NCI-H345 (cell line): ENCODE measurements at places on chromosomes 1 and 21.

- peak; percentile 84 for DNase-seq
These were observed 80.6 kb upstream of the RAVER2 start for GRCh38 chr1:64664299-64664698.

DNA sequence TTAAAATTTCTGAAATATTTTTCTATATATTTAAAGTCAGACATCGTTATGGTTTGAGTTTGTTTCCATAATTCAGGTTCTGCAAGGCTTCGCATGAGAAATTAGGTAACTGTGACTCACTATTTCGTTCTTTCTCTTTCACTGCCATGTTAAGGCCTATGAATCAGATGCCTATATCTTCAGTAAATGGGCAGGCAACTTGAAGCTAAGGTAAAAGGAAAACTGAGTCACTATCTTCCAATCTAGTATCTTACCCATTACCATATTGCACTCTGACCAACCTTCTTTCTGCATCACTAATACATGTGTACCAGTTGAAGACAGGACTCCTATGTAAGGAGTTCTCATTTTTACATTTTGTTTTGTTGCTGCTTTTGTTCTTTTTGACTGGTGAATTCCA lies 37.8 kb downstream of the PYHIN1 start:
- no peak for DNase-seq

DNA sequence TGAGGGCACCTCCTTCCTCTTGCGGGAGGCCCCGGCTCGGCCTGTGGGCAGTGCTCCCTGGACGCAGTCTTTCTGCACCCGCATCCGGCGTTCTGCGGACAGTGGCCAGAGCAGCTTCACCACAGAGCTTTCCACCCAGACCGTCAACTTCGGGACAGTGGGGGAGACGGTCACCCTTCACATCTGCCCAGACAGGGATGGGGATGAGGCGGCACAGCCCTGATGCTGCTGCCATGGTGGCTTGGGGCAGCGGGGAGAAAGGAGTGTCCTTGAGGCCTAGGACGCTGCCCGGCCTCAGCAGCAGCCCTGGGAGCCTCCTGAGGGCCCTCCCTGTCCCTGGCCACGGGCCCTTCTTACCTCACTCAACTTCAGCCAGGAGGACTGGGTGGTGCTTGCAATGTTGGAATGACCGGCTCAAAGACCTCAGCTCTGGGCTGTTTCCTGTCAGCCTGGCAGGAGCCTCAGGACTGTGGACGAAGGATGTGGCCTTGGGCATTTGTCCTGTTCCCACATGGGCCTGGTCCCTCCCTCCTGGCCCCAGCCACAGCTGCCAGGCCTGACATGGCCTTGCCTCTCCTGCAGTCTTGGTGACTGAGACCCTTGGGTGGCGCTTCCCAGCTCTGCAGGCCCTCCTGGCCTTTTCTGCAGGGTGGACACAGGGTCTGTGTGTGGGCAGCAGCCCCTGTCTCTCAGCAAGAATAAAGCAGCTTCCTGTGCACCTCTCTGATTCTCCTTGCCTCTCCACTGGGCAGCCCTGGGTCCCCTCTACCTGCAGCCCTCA lies 45.9 kb downstream of the TRIM11 start:
- no peak for DNase-seq

DNA sequence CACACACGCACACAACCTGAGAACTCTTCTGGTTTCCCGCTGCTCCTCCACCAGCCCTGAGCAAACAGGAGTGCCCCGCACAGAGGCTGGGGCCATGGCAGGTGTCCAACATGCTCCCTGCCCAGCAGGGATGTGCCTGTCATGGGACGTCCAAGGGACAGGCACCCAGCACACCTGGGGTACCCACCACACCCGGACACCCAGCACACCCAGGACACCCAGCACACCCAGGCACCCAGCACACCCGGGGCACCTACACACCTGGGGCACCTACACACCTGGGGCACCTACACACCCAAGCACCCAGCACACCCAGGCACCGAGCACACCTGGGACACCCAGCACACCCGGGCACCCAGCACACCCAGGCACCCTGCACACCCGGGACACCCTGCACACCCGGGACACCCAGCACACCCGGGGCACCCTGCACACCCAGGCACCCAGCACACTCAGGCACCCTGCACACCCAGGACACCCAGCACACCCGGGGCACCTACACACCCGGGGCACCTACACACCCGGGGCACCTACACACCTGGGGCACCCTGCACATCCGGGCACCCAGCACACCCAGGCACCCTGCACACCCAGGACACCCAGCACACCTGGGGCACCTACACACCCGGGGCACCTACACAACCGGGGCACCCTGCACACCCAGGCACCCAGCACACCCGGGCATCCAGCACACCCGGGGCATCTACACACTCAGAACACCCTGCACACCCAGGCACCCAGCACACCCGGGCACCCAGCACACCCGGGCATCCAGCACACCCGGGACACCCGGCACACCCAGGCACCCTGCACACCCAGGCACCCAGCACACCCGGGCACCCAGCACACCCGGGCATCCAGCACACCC lies 37.9 kb downstream of the UBE2G2 start:
- DNase-seq: no peak

GRCh38 chr21:33968080-33968994 lies 52.7 kb upstream of the ATP5PO start:
- DNase-seq: no peak

DNA sequence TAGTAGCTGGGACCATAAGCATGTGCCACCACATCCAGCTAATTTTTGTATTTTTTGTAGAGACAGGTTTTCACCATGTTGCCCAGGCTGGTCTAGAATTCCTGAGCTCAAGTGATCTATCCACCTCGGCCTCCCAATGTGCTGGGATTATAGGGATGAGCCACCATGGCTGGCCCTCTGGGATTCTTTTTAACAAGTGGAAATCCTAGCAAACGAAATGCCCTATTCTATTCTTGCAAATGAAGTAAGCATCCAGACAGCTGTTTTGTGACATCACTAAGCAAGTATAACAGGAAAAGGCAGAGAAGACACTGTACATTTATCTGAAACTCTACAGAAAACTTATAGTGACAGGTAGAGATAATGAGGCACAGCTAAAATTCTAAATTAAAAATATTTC lies 86.4 kb downstream of the DDAH1 start:
- no peak for DNase-seq

DNA sequence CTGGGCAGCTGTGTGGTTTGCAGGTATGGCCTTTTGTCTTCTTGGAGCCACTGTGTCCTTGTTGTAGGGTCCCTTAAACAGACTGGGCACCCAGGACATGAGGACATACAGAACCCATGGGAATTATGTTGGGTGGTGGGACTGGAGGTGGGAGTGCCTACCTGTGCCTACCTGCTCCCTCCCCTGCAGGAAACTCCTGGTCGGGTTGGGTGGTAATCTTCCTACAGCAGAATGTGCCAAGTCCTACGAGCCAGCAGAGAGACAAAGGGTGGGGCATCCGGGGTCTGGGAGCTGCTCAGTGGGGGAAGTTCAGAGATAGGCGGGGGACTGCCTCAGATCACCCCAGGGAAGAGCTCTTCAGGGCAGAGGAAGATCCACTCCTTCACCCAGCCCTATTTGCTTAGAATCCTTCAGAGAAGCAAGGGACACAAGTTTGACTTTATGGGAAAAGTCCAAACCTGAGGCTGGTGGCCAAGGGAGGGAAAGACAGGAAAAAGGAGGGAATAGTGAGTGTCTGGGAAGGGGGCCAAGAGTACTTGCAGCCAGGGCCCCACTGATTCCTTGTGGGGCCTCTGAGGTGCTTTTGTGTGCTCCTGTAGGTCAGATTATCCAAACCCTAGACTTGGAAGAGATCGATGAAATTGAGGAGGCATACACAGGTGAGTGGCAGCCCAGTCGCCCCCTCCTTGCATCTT lies 58.3 kb downstream of the KIF21B start:
- DNase-seq: no peak
